DMS 273 treated with DMSO at 0.1 percent for 48 hours (cell line): ENCODE measurements at places on chromosomes 12 and 14.

- DNase-seq: no peak
These were observed 44.8 kb downstream of the SBNO1 start for GRCh38 chr12:123319826-123320225.

DNA sequence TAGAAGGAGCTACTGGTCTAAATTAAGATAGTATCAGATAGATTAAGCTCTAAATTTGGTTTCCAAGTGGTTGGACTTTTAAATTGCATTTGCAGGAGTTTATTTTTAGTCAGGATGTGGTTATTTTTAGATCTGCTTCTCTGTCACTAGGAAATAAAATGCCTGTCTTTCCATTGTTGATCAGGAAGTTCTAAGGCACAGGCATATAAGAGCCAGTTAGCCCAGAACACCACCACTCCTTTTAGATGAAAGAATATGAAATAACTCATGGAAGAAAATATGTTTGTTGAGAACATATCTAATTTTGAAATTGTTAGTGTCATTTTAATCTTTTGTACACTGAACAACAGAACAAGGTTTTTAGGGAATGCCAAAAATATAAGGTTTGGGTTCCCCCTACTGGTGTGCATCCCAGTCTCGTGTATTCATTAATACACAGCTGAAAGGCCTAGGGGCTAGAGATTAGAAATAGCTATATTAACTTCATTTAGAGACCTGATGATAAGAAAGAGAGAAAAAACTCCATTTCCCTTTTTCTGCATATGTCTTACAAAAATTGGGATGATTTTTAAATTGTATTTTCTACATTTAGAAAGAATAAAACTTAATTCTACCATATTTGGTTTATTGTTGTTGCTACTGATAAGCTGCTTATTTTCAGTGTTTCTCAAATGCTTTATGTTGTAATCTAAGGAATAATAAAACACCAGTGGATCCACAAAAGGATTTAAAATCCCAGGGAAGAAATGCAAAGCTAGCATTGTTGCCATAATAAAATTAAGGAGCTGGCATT lies 67.2 kb downstream of the RIC8B start:
- no peak for DNase-seq

DNA sequence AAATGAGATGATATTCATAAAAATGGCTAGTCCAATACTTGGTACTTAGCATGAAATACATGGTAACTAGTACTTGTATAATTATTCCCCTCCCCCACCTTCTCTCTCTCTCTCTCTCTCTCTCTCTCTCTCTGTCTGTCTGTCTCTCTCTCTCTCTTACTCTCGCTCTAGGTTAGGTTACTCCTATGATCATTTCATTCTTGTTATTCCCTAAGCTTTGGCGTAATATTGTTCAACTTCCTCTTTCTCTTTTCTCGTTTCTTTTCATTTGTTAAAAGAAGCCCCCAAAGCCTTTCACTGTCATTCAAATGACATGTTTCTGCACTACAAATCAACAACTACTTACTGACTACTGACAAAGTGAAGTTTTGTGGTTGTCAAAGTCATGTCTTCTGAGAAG lies 89.8 kb downstream of the GRIP1 start:
- DNase-seq: no peak

DNA sequence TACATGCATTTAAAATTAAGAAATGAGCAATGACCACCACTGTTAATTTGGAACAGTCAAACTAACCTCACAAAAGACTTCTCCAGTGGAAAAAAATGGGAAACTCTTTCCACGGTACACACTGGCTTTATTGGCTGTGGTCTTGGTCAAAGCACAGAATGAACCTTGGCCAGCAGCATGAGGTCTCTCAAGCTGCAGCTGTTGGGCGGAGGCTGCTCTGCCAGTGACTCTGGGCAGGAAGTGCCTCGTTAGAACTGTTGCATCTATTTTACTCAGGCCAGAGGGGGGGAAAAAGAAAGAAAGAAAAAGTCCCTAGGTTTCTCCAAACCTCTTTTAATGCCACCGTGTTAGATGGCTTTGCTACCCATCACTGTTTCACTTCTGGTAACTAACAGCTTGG lies 279.8 kb upstream of the DIO2 start:
- no peak for DNase-seq

DNA sequence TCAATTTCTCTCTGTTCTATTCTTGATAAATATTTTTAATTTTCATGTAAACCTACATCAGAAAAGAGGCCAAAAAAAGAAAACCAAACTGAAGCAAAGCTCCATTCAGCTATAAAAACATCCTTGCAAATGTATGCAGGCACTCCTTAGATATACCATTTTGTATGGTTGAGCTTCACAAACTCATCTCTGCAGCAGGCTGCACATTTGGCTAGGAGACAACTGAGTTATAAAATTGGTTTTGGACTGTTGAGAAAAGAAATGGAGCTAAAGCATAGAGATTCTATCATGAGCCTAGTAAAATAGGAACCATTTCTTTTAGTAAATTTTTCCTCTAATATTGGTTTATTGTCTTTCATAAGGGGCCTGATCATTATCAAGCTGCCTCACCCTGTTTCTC lies 156.4 kb downstream of the SYT1 start:
- DNase-seq: no peak

DNA sequence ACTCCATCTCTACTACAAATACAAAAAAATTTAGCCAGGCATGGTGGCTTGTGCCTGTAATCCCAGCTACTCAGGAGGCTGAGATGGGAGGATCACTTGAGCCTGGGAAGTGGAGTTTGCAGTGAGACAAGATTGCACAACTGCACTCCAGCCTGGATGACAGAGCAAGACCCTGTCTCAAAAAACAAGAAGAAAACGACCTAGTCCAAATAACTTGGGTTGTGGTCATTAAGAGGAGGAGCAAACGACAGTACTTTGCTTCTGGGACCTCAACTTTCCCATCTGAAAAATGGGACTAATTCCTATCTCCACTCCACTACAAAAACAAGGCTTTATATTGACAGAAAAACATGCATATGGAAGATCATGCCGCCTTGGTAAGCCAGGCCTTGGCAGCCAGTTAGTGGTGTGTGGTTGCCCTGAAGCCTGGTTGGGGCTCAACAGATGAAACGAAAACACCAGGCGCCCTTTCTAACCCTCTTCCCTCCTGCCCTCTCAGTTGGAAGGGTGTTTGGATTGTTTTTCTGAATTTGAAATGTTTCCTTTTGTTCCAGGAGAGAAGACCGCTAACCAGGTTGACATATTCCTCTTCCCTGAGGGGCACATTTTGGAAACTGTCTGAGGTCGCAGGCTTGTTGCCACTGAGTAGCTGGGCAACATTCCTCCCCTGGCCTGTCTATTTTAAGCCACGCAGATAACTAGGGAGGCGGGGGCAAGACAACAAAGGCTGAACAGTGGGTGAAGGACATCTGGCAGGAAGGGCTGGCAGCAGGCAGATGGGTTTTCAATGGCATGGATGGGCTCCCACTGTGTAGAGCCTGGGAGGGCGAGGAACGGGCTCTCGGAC lies 13.7 kb upstream of the VPS37B start:
- peak; percentile 23 for DNase-seq

GRCh38 chr14:36988568-36988967 lies 183.8 kb downstream of the SLC25A21 start:
- DNase-seq: no peak

- no peak for DNase-seq
These were observed 61.1 kb downstream of the PRMT8 start for GRCh38 chr12:3551976-3552725.

- no peak for DNase-seq
These were observed 1.5 kb upstream of the FBRSL1 start for GRCh38 chr12:132488127-132489077.

DNA sequence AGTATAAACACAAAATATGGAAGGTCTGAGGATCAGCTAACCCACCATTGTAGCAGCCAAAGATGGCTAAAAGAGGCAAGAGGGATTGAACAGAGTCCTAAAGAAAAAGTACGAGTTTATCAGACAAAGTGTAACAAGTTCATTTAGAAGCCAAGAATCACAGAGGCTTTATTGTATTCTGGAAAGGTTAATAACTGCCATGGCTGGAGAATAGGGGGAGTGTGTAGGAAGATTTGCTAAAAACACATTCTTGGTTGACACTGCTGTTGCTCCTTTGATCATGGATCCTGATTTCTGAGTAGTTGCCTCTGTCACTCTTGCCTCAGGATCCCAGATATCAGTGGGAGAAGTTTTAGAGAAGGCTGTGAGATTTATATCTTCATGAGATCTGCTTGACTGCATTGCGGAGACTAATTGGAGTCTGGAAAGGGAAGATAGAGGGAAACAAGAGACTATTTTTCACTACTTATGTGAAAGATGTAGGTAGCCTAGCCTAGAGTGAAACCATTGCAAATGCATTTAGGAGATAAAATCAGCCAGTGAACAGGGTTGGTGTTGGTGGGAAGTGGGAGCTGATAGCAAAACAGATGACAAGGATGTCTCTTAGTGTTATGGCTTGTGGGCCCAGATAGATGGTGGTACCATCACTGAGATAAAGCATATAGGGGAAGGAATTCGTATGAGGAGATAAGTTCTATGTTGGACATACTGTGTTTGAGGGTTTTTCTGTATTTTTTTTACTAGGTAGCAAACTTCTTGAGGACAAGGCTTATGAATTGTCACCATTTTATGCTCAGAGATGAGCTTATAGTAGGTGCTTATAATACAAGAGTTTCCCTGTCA lies 402.9 kb upstream of the PDE3A start:
- DNase-seq: no peak

GRCh38 chr14:53310412-53310811 lies 157.3 kb upstream of the DDHD1 start:
- no peak for DNase-seq

GRCh38 chr12:13812168-13812567 lies 169.2 kb downstream of the GRIN2B start:
- no peak for DNase-seq

DNA sequence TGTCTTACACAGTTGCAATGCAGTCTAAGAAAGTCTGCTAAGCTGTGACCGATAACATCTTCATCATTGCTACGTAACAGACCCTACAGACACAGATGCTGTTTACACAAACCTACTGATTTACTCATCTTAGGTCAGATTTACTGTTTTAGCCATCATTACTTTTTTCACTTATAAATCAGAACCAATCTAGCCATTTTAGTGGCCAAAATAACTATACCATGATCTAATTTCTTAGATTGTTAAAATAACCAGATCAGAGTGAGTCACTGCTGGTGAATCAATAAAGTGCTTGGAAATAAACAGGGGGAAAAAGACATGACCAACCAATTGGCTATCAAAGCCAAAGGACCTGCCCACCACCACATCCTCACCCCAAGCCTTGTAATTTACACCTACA lies 57.0 kb upstream of the FOXN3 start:
- no peak for DNase-seq

DNA sequence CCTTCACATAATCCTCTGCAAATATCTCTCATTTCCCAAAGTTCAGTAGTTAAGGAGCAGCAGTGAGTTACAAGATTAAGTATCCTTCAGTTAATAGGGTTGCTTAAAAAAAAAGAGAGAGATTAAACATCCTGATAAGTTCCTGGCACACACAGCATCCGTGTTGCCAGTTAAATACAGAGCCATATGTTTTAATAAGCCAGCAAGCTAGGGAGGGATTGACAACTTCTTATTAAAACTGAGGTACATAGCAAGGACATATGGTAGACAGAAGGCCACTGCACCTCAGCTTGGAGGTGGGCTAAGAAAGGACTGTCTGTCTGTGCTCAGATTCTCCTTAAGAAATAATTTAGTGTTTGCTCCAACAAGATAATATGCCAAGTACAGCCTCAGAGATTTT lies 9.6 kb upstream of the TMEM30B start:
- peak; percentile 91 for DNase-seq

DNA sequence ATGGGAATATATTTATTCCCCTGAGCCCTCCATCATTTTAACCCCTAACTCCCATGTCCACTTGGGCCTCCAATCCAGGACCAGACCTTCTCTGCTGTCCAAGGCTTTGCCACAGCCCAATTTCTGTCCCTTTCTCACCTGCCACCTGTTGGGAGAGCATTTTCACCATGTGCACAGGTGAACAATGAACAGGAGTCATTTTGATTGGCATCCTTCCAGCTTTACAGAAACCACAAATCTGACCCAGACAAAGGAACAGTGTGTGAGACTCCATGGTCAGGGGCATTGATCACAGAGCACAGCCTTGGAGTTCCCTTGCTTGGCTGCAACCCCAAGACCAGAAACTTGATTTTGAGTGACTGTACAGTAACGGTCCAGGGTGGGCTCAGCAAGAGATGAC lies 91.9 kb downstream of the CRACR2A start:
- DNase-seq: no peak

DNA sequence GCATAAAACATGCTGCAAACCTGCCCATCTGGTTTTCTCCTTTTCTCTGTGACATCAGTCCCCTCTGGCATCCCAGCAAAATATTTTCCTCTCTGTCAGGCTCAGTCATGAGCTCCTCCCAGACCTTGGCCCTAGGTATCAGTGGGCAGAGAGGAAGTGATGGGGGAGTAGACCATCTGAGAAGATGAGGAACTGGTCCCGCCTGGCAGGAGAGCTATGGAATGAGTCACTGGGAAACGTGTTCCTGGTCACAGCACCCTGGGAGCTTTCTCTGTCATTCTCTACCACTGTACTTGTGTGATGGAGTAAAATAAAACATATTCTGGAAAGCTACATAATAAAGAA lies 5.0 kb upstream of the SRSF9 start:
- no peak for DNase-seq
